ENCODE measurements at places on chromosomes 16 and 17.
A peak's percentile ranks its signal among the peaks of the same experiment; 100 is the strongest.

- peak; percentile 12 for DNase-seq
These were observed 13.5 kb upstream of the DYNLRB2 start for GRCh38 chr16:80527297-80527696.

GRCh38 chr17:77379832-77380231, 239.1 kb downstream of the SEC14L1 start:
- DNase-seq = no peak

- no peak for DNase-seq
These were observed 110.2 kb upstream of the NLRP1 start for GRCh38 chr17:5694551-5694950.

- DNase-seq = no peak
These were observed 14.7 kb downstream of the CACNG3 start for GRCh38 chr16:24270721-24271442.

GRCh38 chr16:53773150-53773846, 69.3 kb downstream of the FTO start:
- peak; percentile 10 for DNase-seq

DNA sequence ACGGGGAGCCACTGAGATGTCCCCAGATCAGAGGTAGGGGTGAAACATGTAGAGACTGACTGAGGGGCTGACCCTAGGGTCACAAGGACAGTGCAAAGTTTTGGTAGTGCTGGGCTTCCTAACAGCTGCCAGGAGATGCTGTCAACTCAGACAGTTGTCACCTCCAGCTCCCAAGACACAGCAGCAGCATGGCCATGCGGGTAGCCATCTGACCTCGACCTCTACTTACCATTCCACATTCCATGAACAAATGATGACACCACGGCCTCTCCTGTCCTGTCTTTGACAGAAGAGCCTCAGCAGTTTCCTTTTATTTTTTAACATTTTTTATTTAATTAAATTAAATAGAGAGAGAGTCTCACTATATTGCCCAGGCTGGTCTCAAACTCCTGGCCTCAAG, 65.3 kb upstream of the NFAT5 start:
- no peak for DNase-seq

DNA sequence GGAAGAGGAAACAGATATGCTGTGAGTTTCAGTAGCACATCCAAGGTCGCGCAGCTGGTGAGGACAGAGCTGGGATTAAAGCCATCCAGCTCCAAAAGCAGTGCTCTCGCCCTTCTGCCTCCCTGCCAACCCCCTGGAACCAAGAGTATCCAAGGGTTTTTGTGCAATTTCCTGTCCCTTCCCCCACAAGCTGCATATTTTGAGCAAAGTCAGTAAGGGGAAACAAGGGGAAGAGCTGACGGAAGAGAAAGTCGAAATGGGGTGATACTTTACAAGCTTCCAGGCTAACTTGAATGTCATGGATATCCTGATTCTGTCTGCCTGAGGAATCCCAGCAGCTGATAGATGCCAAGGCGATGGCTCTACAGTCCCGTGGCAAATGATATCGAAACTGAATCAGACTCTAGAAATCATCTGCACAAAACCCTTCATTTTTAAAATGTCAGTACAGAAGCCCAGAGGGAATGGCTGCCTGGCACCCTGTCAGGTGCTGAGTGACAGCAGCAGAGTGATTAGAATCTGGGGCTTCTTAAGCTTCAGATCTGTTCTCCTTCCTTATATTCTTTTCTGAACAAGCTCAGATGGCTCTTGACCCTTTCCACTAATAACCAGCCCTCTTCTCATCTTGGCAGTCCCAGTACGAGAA, 42.9 kb upstream of the TEKT3 start:
- DNase-seq = no peak

DNA sequence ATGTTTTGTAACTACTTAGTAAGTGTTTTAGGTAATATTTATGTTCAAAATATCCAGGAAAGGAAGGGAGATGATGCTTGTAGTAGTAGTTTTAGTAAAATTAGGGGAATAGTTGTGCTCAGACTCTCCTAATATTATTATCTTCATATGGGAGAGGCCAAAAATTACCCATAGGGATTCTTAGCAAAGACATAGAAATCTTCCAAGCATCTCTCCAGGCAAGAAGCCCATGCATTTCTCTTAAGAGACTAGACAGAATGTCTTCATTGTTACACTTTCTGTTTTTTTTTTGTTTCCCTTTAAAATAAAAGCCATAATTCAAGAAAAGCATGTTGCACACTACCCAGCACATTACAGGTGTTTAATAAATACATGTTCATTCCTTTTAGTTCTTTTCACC, 180.6 kb downstream of the CYB561 start:
- DNase-seq = no peak

DNA sequence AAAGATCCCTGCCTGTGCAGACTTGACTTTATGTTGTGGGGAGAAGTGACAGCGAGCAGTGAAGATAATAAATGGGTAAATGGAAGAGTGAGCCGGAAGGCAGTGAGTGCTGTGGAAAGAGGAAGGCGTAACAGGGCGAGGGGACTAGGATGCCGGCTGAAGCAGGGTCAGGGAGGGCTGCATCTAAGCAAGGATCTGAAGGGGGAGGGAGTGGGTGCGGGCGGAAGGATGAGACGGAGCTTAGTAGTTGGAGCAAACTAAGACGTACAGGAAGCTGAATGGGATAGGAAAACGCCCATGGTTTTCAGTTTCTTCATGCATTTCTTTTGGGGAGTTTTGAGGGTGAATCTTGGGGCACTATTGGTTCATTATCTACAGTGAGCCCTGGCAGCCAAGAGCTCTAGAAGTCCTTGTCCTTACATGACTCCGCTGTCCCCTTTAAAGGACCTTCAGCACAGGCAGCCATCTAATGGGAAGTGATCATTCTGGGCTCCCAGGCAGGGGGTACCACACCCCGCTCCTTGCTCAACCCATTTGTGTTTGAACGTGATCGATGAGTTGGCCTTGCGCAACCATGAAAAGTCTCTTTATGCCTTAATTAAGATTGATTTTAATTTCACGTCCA, 10.4 kb upstream of the NAT9 start:
- DNase-seq = no peak

- DNase-seq = peak; percentile 58
These were observed 5.8 kb upstream of the KIFC3 start for GRCh38 chr16:57807968-57808528.

DNA sequence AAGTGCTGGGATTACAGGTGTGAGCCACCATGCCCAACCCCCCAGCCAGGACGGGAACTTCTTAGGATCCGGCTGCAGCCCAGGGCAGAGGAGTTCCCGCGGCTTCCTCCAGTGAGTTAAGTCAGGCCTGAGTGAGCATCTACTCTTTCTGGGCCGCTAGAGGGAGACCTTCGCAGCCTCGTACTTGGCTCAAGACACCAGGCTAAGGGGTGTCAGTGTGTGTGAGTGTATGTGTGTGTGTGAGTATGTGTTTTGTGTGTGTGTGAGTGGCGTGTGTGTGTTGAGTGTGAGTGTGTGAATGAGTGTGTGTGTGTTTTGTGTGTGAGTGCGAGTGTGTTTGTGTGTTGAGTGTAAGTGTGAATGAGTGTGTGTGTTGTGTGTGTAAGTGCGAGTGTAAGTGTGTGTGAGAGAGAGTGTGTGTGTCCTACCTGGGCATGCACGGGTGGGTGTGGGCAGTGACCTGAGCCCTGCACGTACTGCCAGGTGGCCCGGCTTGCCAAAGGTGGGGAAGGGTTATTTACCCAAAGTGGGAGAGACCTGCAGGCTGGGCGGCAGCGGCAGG, 58.5 kb downstream of the TMEM235 start:
- DNase-seq = peak; percentile 85

DNA sequence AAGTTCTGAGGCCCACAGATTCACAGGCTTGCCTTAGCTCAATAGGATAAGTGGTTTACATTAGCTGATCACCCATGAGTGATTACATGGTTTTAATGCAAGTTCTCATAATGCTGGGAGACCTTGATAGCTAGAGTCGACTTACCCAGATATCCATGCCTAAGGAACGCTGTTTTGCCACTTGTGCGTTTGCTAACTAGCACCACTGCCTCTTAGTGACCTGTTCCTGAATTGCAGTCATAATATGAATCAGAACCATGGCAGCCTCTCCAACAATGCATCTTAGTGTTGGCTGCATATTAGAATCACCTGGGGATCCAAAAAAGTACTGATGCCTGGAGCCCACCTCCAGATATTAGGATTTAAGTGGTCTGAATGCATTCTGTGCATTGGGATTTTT, 251.1 kb upstream of the CDH5 start:
- no peak for DNase-seq

DNA sequence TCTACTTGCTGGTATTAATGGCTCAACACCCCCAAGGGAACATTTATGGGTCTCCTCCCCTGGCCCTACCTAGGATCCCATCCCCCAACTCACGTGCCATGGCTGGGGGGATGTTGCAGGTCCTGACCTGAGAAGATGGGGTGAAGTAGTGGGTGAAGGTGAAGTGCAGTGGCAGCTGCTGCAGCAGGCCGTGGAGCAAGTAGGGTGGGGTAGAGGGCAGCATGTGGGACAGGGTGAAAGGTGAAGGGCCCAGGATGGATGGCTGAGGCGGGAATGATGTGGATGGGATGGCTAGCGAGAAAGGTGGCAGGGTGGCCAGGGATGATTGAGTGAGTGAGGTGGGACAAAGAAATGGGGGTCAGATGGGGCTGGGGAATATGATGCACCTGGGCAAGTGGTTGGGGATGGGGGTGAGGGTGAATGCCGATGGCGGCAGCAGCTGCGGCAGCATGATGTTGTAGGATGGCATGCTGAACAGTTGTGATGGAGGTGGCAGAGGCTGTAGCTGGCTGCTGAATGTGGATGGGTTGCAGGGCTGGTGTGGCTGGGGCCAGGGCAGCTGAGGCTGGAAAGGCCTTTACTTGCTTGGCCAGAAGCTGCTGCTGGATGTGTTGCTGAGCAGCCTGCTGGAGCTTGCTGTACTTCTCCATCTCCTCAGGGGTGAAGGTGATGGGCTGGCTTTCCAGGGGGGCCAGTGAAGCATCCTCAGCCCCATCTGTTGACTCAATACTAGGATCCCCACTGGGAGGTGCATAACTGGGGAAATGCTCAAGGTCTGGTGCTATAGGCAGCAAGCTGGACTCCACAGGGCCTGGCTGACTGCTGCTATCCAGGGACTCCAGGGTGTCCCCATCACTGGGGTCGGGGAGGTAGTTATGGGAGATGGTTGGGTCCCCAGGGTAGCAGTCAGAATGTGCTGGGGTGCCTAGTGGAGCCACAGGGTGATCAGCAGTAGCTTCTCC, 8.3 kb upstream of the ITGA2B start:
- no peak for DNase-seq

GRCh38 chr17:1073241-1073962, 76.5 kb downstream of the TIMM22 start:
- DNase-seq = no peak

GRCh38 chr16:16124438-16124837, 98.9 kb downstream of the ABCC6 start:
- DNase-seq = no peak

GRCh38 chr16:21081329-21081728, 69.3 kb downstream of the DNAH3 start:
- DNase-seq = no peak

DNA sequence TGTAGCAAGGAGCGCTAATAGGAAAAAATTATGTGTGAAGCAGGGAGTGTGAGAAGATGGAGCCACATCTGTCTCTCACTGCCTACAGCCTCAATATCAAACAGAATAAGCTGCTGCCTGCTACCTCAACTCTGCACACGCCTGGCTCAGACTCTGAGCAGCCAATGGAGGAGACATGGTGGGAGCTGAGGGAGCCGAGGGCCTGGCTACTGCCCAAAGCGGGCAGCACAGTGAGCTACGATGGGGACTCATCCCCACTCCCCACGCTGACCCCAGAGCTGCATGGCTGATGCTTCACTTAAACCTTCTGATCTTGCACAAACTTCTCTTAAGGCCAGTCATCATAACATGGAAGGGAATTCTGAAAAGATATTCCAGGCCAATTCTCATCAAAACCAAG, 11.1 kb upstream of the FLYWCH2 start:
- no peak for DNase-seq

GRCh38 chr17:18201108-18201507, 17.5 kb downstream of the ALKBH5 start:
- DNase-seq = no peak

- peak; percentile 88 for DNase-seq
These were observed 19.6 kb upstream of the P2RX1 start for GRCh38 chr17:3935825-3936355.

GRCh38 chr16:49431040-49431439, 57.4 kb downstream of the C16orf78 start:
- no peak for DNase-seq

- no peak for DNase-seq
These were observed 964.4 kb upstream of the GOT2 start for GRCh38 chr16:59698346-59699020.

GRCh38 chr17:80986046-80986445, 5.6 kb upstream of the CHMP6 start:
- no peak for DNase-seq

- no peak for DNase-seq
These were observed 55.7 kb downstream of the PLD6 start for GRCh38 chr17:17150448-17150800.

DNA sequence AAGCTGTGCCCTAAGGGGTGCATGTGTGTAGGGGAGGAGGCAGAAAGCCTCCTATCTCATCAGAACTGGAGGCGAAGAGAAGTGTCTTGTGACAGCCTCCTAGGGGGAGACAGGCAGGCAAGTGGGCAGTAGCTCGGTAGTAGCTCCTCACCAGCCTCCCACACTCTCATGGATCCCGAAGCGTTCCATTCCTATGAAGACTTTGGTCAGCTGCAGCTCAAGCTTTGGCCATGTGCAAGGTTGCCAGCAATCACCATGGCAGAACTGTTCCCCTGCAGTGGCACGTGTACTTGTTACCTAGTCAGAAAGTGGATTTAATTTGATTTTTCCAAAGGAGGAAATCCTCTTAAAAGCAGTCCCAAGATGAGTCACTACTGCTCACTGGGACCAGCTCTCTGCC, 6.7 kb downstream of the MRPL58 start:
- DNase-seq = no peak
